ENCODE measurements at places on chromosomes 5 and 9.

GRCh38 chr9:107816561-107817021 is 327.0 kb upstream of the KLF4 start:
- no peak for DNase-seq

DNA sequence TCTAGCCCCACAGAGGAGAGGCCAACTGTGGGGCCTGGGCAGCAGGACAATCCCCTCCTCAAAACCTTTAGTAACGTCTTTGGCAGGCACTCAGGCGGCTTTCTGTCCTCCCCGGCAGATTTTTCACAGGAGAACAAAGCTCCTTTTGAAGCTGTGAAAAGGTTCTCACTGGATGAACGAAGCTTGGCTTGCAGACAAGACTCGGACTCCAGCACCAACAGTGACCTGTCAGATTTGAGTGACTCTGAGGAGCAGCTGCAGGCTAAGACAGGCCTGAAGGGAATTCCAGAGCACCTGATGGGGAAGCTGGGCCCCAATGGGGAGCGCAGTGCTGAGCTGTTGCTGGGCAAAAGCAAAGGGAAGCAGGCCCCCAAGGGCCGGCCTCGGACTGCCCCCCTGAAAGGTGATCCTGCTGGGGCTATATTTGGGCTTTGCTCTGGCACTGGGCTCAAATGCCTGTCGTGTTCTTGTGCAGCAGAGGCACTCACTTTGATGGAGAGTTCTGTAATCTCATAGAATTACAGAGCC is 39.4 kb downstream of the KDM3B start:
- DNase-seq: no peak

GRCh38 chr5:38916802-38917201 is 71.0 kb downstream of the OSMR start:
- no peak for DNase-seq

GRCh38 chr5:174773371-174773770 is 49.0 kb downstream of the MSX2 start:
- DNase-seq: no peak

DNA sequence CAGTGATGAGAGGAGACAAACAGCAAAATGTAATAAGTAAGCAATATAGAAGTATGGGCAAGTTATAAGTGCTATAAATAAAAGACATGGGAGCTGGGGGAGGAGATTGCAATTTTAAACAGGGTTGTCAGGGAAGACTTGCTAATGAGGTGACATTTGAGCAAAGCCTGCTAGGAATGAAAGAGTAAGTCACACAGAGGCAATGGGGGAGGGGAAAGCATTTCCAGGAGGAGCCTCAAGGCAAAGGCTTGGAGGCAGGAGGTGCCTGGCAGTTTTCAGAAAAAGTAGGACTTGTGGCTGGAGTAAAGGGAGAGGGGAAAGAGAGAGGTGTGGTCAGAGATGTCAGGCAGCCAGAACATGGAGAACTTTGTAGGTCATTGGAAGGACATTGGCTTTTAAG is 124.4 kb upstream of the NMUR2 start:
- DNase-seq: no peak

GRCh38 chr5:93594591-93595419 is 11.8 kb downstream of the NR2F1 start:
- DNase-seq: no peak

- DNase-seq: no peak
These were observed 206.2 kb downstream of the FER start for GRCh38 chr5:108953940-108954339.

- DNase-seq: no peak
These were observed 55.5 kb upstream of the FBXL17 start for GRCh38 chr5:108437425-108437824.

GRCh38 chr9:114787214-114787613 is 18.6 kb downstream of the TNFSF15 start:
- no peak for DNase-seq

DNA sequence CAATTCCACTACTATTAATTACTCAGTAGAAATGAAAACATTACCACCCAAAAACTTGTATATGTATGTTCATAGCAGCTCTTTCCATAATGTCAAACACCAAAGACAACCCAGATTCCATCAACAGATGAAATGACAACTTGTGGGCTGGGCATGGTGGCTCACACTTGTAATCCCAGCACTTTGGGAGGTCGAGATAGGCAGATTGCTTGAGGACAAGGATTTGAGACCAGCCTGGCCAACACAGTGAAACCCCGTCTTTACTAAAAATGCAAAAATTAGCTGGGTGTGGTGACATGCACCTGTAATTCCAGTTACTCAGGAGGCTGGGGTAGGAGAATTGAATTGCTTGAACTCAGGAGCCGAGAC is 11.5 kb downstream of the UIMC1 start:
- no peak for DNase-seq

DNA sequence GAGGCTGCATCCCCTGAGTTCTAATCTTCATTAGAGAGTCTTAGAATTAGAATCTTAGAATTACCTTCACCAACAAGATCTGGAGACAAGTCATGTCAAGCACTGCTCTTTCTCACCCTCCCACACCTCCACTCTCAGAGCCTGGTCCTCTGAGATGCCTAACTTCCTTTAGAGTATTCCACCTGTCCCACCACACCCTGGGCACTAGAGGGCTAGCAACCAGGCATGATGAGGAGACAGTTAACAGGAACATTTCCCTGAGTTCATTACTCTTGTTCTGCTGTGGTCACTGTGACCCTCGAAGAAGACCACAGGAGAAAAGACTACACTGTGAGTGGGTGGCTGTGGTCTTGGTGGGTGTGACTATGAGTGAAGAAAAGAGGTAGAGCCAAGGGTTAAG is 25.2 kb upstream of the MAP1B start:
- no peak for DNase-seq
